ENCODE measurements at places on chromosomes 4 and X. TPM values are rescaled to one million over a fixed set of nuclear protein-coding genes. Genes with fewer than 3 reads are reported as not detected.

DNA sequence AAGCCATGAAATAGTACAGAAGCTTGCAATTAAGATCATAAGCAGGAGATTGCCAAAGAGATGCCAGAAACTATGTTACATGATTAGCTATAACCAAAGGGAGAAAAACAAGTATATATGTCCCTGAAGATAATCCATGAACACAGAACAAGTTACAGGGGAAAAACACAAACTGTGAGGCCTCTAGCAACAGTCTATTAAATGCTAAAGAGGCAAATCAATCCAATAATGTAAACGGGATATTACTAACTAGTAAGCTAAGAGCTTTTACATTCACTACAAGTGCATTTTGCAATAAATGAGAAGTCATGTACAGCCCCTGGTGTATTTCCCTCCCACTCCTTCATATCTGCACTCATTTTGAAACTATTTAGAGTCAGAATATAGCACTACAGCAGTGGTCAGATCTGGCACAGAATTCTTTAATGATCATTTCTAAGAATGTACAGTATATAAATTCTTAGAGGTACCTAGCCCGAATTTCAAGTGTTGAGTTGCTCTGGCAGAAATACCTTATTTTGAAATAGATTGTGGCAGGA lies 449.8 kb upstream of the SMIM31 start:
- no peak overlapping the region for H3K4me3 ChIP-seq
- no peaks in the 10 kb centered on the region for H3K27me3 ChIP-seq
- no peak overlapping the region for H3K27ac ChIP-seq

DNA sequence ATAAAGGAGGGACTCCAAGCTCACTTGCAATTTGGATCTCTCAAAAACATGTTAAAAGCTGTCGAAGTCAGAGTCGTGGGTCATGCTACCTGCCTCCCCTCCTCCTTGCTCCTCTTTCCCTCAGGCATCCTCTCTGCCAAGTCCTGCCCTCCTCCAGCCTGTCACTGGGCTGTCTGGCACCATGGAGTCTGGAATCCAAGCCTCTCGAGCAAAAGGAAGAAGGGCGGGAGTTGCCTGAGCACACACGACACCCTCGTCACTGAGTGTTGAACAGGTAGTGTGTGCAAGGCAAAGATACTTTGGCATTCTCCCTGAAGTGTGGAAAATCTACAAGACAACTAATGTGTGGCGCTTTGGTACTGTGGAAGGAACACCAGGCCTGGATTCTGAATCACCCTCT lies 62.2 kb downstream of the HAUS3 start:
- H3K4me3 ChIP-seq = no peak overlapping the region
- no peaks in the 10 kb centered on the region for H3K4me1 ChIP-seq
- H3K36me3 ChIP-seq = no peaks in the 10 kb centered on the region
- no peak overlapping the region for H3K27ac ChIP-seq

GRCh38 chr4:83378419-83378818 lies 43.8 kb upstream of the HPSE start:
- H3K4me1 ChIP-seq = no peaks in the 10 kb centered on the region
- H3K4me3 ChIP-seq = no peak overlapping the region
- H3K36me3 ChIP-seq = no peaks in the 10 kb centered on the region
- peaks cover 3% of the 10 kb centered on the region for H3K27me3 ChIP-seq

GRCh38 chr4:176708771-176709311 lies 83.9 kb downstream of the VEGFC start:
- H3K4me1 ChIP-seq = no peaks in the 10 kb centered on the region
- no peaks in the 10 kb centered on the region for H3K36me3 ChIP-seq
- H3K27ac ChIP-seq = no peak overlapping the region
- H3K27me3 ChIP-seq = no peaks in the 10 kb centered on the region

DNA sequence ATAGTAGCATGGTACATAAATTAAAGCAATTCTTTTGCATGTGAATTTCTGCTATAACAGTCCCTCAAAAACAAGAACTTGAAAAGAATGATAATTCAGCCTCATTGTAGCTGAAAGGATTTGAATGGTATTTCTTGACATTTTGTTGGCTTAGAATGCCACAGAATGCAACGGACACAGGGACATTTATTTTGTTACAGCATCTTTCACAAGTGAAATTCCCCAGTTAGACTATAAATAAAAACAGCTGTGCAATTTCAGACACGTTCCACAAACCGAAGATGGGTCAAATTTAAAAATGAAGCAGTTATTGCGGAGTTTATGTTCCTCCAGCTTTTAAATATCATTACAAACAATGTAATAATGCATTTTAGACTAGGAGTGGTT lies 82.8 kb upstream of the AMELX start:
- H3K4me1 ChIP-seq = no peaks in the 10 kb centered on the region
- DNase-seq = no peak
- no peak overlapping the region for H3K4me3 ChIP-seq
- no peaks in the 10 kb centered on the region for H3K36me3 ChIP-seq
- no peak overlapping the region for H3K27ac ChIP-seq

DNA sequence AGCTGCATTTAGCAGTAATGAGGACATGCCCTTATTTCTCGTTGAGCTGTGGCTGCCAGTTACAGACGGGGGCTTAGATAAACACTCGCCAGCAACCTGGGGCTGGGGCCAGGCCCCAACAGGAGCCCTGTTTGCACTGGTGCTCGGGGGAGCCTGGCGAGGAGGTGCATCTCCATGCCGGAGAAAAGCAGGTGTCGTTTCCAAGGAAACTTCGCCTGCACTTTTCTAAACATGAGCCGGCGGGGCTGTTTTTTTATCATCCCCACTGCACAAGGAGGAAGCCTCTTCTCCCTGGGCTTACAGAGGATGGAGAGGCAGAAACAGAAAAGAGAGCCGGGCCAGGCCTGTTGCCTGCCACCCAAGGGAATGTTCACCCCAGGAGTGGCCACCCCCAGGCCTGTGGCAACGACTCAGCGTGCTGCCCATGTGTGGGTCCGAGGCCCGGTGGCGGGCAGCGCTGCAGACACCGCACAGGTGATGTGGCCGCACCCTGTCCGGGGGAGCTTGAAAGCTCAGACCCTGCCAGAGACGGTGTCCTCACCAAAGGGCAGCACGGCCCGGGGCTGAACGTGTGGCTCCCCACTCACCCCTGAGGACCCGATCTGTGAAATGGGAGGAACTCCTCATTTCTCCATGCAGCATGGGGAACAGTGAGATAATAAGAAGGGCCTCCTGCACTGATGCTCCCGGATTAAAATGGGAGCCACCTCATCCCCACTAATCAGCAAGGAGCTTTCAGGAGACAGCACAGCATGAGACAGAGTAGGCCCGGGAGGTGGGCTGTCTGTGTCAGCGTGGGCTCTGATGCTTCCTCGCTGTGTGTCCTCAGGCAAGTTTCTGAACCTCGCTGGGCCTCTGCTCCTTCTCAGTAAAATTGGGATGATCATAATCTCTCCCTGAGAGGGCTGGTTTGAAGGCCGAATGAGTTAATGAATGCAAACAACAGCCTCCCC lies 33.8 kb upstream of the ADRA2C start:
- no peak overlapping the region for H3K4me3 ChIP-seq
- H3K27me3 ChIP-seq = no peaks in the 10 kb centered on the region
- no peaks in the 10 kb centered on the region for H3K4me1 ChIP-seq
- H3K27ac ChIP-seq = no peak overlapping the region
- no peaks in the 10 kb centered on the region for H3K36me3 ChIP-seq

DNA sequence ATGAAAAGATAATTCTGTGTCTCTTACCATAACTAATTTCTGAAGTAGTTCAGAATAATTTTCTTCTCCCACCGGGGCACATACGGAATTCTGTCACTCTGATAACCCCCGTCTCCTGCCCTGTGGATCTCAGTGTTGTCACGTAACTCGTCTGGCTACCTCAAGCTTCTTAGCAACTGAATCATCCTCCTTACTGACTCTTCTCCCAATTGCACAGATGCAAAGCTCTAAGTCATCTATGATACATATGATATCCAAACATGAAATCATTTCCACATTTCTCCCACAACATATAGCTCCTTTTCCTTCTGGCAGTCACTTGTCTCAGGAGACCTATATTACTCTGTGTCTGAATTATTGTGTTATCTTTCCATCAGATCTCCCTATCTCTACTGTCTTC lies 1043.1 kb upstream of the TENM3 start:
- DNase-seq = no peak
- H3K36me3 ChIP-seq = no peaks in the 10 kb centered on the region
- no peaks in the 10 kb centered on the region for H3K27me3 ChIP-seq
- H3K4me3 ChIP-seq = no peak overlapping the region

GRCh38 chr4:42080306-42080705 lies 72.1 kb downstream of the BEND4 start:
- H3K27ac ChIP-seq = no peak overlapping the region
- peaks cover 12% of the 10 kb centered on the region for H3K36me3 ChIP-seq
- no peaks in the 10 kb centered on the region for H3K27me3 ChIP-seq
- no peak overlapping the region for H3K4me3 ChIP-seq
- H3K4me1 ChIP-seq = no peaks in the 10 kb centered on the region
- DNase-seq = no peak

DNA sequence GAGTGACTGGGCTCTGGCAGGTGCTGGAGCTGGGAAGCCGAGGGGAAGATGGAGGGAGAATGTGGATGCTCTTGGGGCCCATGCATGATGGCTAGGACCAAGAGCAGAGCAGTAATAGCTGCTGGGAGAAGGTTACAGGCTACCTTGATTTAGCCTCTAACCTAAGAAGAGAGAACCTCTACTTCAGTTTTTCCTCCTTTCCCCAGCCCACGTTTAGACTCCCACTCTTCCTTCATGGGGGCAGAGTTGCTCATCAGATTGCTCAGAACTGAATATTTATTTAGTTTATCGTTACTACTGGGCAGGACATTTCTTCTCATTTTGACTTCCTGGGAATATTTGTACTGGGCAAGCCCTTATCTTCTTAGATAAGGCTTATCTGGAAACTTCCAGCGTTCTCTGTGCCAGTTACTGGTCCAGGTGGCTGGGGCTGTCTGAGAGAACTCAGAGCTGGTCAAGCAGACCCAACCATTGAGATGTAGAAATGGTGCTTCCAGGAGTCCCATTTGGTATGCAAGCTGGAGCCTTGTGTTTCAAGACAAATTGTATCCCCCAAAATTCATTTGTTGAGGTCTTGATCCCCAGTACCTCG lies 442.9 kb upstream of the BOD1L1 start:
- DNase-seq = no peak
- H3K4me1 ChIP-seq = no peaks in the 10 kb centered on the region
- H3K36me3 ChIP-seq = no peaks in the 10 kb centered on the region
- H3K4me3 ChIP-seq = no peak overlapping the region

DNA sequence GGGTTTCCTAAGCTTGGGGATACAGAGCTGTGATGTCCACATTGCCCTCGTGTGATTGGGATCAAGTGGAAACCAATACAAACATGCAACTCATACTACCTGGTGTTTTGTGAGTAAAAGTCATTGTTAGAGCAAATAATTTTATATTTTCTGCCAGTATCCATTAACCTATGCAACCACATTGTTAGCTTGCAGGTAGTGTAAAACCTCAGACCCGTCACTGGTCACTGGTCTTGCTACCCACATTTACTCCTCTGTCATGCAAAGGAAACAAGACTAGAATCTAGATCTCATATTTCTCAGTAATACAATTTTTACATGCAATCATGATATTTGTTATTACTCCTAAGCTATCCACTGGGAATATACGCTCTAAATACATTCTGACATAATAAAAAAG lies 324.3 kb upstream of the NDST4 start:
- H3K4me1 ChIP-seq = no peaks in the 10 kb centered on the region
- no peaks in the 10 kb centered on the region for H3K27me3 ChIP-seq
- DNase-seq = no peak
- no peaks in the 10 kb centered on the region for H3K36me3 ChIP-seq
- no peak overlapping the region for H3K27ac ChIP-seq
- H3K4me3 ChIP-seq = no peak overlapping the region

DNA sequence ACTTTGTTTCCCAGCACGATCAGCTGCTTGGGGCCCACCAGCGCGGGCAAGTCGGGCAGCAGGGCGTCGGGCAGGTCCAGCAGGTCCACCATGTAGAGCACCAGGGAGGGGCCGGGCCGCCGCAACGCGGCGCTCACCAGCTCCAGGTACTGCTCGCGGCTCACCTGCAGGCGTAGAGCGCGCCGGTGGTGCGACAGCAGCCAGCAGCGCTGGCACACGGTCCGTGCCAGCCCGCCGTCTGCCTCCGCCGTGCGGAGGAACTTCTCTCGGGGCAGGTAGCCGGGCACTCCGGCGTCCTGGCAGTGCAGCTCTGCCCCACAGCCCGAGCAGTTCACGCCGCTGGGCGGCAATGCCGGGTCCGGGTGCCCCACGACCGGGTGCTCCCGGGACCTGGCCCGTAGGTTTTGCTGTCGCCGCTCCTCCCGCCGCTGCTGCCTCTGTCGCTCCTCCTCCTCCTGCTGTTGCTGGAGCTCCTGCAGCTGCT lies 527 bp downstream of the NOA1 start:
- peak; percentile 51 for DNase-seq
- peak overlapping the region; percentile 74 for H3K27ac ChIP-seq
- peaks cover 44% of the 10 kb centered on the region for H3K4me1 ChIP-seq
- H3K27me3 ChIP-seq = no peaks in the 10 kb centered on the region
- peak overlapping the region; percentile 99 for H3K4me3 ChIP-seq
- peaks cover 24% of the 10 kb centered on the region for H3K36me3 ChIP-seq

The TCEAL6 gene
- total RNA-seq = not detected

The DMRTC1B gene
- 0.91 TPM for total RNA-seq

GRCh38 chr4:55416176-55416575 lies 20.4 kb downstream of the TMEM165 start:
- H3K4me1 ChIP-seq = no peaks in the 10 kb centered on the region
- peaks cover 47% of the 10 kb centered on the region for H3K36me3 ChIP-seq
- H3K27ac ChIP-seq = no peak overlapping the region
- H3K27me3 ChIP-seq = no peaks in the 10 kb centered on the region
- DNase-seq = no peak

The DMD gene
- not detected for total RNA-seq

The SLC49A3 gene
- 14.9 TPM for total RNA-seq

- no peak for DNase-seq
- no peak overlapping the region for H3K27ac ChIP-seq
- no peak overlapping the region for H3K4me3 ChIP-seq
- H3K4me1 ChIP-seq = no peaks in the 10 kb centered on the region
Observed at GRCh38 chrX:10444204-10444603, 176.2 kb downstream of the MID1 start.

GRCh38 chr4:37279894-37280592 lies 35.5 kb downstream of the NWD2 start:
- no peaks in the 10 kb centered on the region for H3K36me3 ChIP-seq
- no peaks in the 10 kb centered on the region for H3K4me1 ChIP-seq
- DNase-seq = no peak

- no peak within 1 kb of the TSS for H3K4me3 ChIP-seq
- no peaks in the 10 kb centered on the region for H3K36me3 ChIP-seq
- peaks cover 6% of the 10 kb centered on the region for H3K4me1 ChIP-seq
- no peak within 1 kb of the TSS for H3K27ac ChIP-seq
- no peaks in the 10 kb centered on the region for H3K27me3 ChIP-seq
Observed at GRCh38 chr4:73869130-73870055, at the start of gene CXCL1. CXCL1 (plus strand) TSS chr4:73869393; CDS start chr4:73869471, 78 bp downstream.
